ENCODE measurements at places on chromosomes 5 and 9.

GRCh38 chr5:41761663-41762062 lies 108.6 kb downstream of the OXCT1 start:
- no peak for DNase-seq

DNA sequence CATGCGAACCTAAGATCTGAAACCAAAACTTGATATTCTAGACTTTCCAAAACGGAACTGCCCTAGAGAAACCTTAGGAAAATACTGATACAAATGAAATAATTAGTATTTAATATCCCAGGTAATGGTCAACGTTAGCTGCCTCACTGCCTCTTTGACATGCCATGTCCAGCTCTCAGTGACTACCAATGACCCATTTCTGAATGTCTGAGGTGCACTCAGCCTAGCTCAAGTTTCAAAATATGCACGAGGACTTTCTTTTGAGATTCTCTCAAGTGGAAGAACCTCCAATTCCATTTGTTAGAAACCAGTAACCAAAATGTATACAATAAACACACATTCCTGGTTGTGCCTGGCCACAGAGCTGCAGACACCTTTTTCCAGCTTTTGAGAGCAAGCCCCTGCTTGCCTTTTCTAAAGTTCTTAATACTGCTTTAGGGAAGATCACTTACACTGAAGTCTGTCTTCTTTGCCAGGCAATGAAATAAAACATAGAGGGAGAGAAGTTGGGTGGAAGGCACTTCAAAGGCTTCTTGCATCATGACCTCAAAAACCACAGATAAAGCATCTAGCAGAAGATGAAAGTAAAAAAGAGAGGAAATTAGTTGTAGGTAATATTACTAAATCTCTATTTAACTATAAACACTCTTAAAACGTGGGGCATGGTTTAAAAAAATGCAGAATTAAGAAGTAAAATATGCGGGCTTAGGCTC lies 87.9 kb downstream of the MRPS27 start:
- DNase-seq: no peak

DNA sequence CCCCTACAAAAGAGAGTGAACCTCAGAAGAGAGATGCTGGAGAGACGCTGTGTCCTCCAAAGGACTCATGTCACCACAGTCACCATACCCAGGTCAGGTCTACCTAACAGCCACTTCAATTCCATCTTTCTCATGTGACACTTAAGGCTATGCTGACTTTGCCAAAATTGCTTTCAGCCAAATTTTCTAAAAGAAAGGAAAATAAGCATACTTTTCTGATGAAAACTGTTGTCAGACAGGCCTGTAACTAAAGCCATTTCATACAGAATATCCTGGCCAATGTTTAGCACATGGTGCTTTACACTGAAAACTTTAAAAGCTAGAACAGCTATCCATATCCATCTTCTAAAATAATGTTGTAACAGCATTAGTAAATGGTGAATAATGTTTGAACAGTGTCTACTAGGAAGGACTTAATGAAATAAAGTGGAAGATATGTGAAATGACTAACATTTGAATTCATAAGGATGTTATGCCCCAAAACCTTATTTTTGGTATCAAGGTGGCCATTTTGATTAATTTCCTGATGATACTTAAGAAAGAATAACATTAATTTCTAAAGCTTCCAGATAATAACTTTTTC lies 97.2 kb downstream of the NFIB start:
- no peak for DNase-seq

DNA sequence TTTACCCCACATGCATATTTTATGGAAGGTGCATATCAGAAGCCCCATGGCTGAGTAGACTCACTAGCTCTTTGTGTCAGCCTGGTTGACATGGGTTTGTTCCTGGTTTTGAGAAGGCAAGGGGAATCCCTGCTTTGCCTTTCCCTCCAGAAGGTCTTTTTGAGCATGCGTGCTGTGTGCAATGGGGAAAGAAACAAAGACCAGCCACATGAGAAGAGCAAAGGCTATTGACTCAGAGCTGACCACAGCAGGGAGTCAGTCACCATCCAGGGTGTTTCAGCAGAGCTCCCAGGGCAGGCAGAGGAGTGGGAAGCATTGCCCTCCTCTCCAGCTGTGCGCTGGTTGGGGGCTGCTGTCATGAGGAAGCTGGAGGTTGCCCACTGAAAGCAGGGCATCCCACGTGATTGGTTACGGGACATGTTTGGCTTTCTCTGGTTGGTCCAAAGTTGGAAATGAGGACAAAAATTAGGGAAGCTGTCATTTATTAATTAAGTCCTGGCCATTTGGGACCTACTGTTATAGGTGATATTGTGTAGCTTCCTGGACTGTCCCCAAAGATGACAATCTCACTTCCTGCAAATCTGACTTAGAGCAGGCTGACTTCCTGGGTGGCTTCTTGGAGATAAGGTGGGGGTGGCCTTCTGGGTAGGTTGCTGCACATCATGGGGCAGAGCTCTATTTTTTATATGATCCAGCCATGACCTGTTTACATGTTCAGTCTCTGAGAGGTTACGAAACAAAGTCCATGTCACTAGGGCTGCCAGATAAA lies 48.9 kb upstream of the TDRD7 start:
- DNase-seq: no peak

DNA sequence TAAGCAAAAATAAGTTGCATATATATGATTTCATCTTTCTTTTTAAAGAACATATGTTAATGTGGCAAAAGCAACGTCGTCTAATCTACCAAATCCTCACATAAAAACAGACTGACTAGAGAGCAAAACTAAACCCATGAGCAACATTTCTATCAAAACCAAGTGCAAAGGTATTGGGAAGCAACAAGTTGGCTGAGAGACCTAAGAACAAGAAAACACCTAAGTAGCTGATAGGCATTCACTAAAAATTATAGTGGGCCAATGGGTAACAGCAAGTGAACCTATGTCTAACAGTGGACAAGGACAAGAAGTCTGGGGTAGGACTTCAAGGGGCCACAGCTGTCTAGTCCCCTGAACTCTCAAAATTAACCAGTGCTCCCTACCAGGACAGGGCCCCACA lies 130.1 kb downstream of the SIL1 start:
- no peak for DNase-seq

- no peak for DNase-seq
Measured at GRCh38 chr5:100791391-100791790, 111.7 kb downstream of the ST8SIA4 start.

DNA sequence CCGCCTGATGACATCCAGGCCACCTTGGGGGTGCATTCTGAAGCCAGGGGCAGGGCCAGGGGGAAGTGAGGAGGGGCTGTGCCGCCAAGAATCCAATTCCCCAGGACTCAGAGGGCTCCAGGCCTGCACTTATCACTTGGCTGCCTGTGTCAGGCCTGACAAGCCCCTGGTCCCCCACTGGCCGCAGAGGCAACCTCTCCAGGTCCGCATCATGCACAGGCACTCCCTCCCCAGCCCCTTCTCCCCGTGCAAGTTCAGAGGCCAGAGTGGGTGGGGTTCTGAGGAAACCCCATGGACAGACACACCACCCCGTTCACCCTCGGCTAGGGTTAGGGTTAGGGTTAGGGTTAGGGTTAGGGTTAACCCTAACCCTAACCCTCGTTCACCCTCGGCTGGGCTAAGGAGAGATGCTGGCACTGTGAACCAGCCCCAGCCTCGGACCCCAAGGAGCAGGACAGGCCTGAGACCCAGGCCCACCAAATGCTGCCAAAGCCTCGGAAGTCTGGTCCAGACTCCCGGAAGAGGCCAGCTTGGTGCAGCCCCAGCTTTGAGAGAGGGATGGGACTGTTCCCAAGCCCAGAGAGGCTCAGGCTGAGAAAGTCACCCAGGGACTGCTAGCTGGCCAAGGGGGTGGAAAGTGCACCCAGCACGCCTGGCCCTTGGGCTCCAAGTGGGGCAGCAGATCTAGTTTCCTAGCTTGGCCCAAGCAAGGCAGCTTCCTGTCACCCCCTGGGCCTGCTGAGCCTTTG lies 4.9 kb downstream of the LCN2 start:
- no peak for DNase-seq
